ENCODE measurements at places on chromosomes 2 and 18. TPM values are rescaled to one million over a fixed set of nuclear protein-coding genes. Genes with fewer than 3 reads are reported as not detected.

DNA sequence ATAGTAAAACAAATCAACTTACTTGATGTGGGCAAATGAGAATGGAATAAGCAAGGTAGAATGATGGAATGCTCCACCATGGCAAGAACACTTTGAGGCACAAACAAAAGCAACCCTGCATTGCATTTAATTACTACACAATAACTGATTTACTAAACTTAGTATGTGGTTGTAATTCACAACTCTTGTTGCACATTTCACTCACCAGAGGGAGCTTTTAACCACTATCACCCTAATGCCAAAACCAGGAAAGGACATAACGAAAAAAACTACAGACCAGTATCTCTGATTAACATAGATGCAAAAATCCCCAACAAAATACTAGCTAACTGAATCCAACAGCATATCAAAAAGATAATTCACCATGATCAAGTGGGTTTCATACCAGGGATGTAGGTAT is 659.8 kb downstream of the CPS1 start:
- no peak for DNase-seq

DNA sequence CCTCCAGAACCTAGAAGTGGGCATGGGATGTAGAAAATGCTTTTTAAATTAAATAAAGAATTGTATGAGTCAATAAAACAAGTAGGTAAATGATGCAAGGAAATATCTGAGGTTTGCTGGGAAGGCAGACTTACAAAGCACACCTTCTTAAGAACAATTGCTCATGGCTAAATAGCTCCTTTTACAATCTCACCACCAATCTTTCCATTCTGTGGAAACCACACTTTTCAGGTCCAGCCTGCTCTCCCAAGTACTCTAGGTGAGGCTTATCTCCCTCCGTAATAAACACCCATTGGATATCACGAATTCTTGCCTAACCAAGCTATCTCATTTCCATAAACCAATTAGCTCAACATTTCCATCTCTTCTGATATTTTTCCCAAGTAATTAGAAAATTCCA is 91.5 kb upstream of the SLC8A1 start:
- no peak for DNase-seq

DNA sequence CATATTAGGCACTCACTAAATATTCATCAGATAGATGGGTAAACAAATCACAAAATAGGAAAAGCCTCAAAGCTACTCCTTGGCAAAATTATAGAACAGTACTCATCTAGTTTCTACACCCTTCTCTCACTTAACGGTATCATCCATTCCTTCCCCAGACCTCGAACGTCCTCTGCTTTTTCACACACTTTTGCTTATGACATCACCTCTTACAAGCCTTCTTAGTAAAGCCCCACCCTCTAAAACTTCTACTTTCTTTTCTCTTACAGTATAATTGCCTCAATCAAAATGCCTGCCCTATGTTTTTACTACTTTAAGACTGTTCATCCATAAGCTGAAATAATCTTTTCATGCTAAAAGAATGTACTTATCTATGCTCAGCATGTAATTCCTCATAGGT is 8.1 kb downstream of the CHN1 start:
- peak; percentile 18 for DNase-seq

- DNase-seq, result no peak
These were observed 27.2 kb upstream of the LPIN2 start for GRCh38 chr18:3040173-3040572.

GRCh38 chr2:205387350-205388055 is 294.8 kb upstream of the NRP2 start:
- DNase-seq, result no peak

- DNase-seq, result no peak
These were observed 18.0 kb upstream of the ABCB11 start for GRCh38 chr2:169049142-169049541.

DNA sequence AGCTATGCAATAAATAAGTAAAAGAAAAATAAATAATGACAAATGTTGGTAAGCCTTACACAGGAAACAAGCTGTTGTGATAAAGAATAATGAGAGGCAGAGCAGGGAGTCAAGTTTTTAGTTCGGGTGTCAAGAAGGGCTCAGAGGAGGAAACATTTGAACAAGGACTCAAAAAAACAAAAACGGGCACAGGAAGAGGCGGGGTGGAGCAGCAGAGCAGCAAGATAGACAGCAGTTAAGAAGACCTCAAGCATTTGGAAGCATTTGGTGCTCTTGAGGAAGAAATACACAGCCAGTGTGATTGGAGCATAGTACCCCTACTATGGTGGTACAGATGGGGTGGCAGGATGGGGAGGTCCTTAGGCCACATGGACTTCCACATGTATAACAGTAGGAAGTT is 2.8 kb downstream of the TMEM169 start:
- DNase-seq, result peak; percentile 16

DNA sequence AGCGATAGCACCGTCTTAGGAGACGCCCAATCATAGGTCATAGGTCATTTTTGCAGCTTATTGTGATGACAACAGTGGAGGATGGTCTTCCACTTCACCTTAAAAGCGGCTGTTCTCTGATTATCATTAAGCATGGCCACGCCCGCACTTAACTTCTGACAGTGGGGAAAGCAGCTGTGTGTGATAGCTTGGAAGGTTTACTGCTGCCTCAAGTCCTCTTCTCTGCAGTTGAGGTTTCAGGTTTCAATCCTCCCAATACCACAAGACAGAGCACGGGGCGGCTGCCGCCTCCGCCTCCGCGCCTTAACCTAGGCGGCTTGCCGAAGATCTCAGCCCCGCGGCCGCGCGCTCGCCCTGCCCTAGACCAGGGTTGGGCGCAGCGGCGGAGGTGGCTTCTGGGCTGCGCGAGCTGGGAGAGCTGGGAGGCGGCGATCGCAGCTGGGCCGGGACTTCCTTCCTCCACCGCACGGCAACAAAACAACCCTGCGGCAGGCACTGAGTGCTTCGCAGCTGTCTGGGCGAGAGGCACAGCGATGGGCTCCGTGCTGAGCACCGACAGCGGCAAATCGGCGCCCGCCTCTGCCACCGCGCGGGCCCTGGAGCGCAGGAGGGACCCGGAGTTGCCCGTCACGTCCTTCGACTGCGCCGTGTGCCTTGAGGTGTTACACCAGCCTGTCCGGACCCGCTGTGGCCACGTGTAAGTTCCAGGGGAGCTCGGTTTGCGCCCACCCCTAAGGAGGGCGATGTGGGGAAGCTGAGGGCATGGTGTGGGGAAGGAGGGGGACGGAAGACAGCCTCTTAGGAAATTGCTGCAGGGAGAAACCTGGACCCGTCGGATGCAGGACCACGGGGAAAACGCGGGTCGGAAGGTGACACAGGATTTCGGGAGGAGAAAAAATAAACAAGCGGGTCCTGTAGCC is at the start of gene RNF125:
Gene RNF125, plus strand, starts transcription at position 495 of the 920 bp plus-strand sequence. Its CDS starts 39 bp downstream, at position 534.
- peak; percentile 80 for DNase-seq

GRCh38 chr18:3935305-3935704 is 485.3 kb downstream of the TGIF1 start:
- peak; percentile 45 for DNase-seq

DNA sequence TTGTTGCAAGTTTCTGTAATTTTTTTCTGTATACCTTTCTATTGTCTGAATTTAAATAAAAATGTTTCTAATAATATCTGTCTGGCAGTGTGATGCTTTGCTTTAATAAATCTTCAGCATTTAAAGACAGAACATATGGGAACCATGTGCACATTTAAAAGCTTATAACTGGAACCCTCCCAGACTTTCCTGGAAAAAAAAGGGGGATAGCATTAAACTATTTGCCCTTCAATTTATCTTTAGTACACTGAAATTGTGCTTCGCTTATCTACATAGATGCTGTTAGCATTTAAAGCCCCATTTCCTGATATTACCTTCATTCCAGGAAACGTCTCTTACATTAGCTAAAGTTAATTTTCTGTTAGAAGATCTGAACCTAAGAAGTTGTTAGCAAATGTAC is 64.6 kb downstream of the ZC3H6 start:
- no peak for DNase-seq

DNA sequence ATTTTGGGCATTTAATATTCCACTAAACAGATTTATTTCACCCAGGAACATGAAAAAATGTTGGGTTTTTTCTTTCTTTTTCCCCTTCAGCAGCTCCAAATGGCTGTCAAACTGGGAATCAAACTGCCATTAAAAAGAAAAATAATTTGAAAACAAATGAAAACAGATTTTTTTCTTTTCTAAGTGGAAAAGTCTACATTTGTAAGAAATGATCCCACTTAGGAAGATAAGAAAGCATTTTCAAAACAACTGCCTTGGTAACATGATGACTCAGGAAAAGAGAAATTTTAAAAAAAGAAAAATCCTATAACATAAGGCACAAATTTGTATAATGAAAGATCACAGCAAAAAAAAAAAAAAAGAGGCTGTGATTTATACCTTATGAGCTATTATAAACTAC is 20.0 kb downstream of the ZNF521 start:
- no peak for DNase-seq

DNA sequence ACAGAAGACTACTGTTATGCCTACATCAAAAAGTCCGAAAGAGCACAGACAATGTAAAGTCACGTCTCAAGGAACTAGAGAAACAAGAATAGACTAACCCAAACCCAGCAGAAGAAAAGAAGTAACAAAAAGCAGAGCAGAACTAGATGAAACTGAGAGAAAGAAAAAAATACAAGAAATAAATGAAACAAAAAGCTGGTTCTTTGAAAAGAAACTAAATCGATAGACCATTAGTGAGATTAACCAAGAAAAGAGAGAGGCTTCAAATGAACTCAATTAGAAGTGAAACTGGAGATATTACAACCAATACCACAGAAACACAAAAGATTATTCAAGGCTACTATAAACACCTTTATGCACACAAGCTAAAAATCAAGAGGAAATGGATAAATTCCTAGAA is 271.8 kb downstream of the MBD2 start:
- DNase-seq, result no peak

The PSMG2 gene
- 74.5 TPM for total RNA-seq

The IL37 gene
- not detected for total RNA-seq

The ASB18 gene
- total RNA-seq, result not detected
